Activated CD4-positive, alpha-beta memory T cell treated with anti-CD3 and anti-CD28 coated beads for 36 hours (primary cell): ENCODE measurements at places on chromosomes 16 and 17.

DNA sequence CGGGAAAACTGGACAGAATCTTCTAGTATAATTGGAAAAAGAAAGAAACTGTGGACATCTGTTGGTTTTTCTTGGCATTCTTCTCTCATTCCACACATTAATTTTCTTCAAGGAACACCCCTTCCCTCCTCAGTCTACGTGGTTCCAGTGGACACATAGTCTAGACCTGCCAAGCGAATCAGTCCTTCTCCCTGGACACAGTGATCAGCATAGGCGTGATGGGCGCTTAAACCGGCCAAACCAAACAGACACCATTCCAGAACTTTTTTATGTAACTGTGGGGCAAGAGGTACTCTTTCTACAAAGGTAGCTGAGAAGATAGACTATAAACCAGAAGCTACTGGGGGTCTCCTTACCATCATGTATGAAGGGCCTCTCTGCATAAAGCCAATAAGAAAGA lies 121.8 kb upstream of the COX10 start:
- no peak for DNase-seq

GRCh38 chr16:54412777-54413455 lies 126.3 kb upstream of the IRX3 start:
- no peak for DNase-seq

GRCh38 chr17:42835732-42836131 lies 2.5 kb downstream of the PSME3 start:
- DNase-seq: no peak

- DNase-seq: peak; percentile 88
Observed at GRCh38 chr16:1983544-1984346, at the start of gene GFER. Gene GFER, plus strand, starts transcription at chr16:1984193. Its CDS starts 26 bp downstream, at chr16:1984219.

GRCh38 chr17:48582750-48583069 lies 4.6 kb upstream of the HOXB4 start:
- no peak for DNase-seq

- DNase-seq: no peak
Observed at GRCh38 chr16:22977294-22977697, 163.3 kb downstream of the HS3ST2 start.

DNA sequence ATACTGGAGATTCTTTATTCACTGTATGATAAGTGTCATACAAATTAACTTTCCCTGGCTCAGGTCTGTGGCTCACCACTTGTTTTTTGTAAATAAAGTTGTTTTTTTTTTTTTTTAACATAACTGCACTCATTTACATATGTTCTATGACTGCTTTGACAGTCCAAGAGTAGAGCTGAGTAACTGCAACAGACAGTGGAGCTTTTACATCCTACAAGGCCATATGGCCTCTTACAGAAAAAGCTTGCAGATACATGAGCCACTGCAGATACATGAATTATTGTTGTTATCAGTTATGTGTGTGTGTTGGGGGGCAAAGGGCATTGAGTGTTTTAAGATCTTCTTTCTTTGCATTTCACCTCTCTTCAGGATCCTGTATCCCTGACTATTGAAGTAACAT lies 311.7 kb downstream of the BCAS3 start:
- DNase-seq: no peak

DNA sequence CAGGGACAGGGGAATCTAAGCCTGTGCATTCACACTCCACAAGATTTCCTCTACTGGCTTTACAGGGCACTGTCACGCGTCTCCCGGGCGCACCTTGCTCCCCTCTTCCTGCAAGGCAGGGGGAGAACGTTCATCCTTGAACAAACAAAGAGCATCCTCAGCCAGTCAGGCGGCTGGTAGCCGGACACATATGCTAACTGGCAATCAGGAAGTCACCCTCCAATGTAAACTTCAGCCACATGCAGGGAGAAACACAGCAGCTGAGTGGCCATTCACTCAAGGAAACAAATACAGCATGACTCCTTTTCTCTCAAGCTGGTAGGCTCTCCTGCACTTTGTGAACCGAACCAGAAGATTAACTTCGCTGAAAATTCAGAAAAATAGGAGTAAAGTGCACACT lies 10.8 kb upstream of the HSBP1 start:
- no peak for DNase-seq

GRCh38 chr16:89052191-89052889 lies 41.3 kb upstream of the ACSF3 start:
- no peak for DNase-seq

DNA sequence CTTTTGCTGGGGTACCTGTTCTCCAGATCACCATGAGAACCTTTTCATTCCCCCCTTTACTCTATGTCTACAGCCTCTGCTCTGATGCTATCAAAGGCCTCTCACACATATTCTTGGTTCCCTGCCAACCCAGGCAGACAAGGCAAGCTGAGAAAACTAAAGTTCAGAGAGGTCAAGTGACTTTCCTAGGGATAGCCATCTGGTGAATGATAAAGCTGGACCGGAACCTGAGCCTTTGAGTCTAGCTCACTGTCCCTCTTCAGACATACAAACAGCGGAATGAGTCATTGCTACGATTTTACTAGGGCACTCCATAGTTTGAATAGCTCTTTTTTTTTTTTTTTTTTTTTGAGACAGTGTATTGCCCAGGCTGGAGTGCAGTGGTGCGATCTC lies 73.3 kb downstream of the XYLT1 start:
- DNase-seq: no peak

- no peak for DNase-seq
Observed at GRCh38 chr16:50160495-50161164, 7.5 kb downstream of the TENT4B start.

DNA sequence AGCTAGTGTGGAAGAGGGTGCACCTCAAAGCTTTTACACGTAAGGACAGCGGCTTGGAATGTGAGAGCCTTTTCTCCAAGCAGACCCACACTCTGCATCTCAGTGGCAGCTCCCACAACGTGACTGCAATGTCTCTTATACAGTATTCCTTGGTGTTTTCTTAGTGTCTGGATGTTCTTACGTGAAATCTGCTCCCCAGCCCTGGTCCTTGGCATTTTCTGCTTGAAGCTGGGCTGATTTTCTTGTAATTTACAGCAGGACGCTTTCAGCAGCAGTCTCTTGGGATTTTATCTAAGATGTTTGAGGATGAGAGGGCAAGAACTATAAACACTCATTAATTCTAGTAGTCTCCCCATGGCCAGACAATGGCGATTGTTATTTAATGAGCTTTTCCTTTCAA lies 12.1 kb upstream of the POLR3E start:
- DNase-seq: no peak

GRCh38 chr16:9134739-9135138 lies 43.3 kb downstream of the HAPSTR1 start:
- DNase-seq: peak; percentile 79

DNA sequence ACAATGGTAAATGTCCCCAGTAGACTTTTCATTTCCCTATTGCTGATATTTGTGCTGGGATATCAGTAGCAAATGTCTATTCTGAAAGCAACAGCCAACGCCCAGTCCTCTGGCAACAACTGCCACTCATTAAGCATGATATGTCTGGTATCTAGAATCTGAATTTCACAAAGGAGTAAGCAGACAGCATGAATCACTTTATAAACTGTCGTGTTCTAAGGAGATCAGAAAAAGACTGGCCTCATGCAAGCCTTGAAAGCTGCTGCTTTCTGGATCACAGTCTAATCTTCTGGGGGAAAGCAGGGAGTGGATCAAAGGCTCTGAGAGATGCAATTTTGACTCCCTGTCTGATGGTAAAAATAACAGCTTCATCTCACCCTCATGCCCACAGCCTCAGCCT lies 153.1 kb upstream of the NOG start:
- DNase-seq: no peak
